GF-D8 (cell line): ENCODE measurements at places on chromosomes 12 and 14.
A peak's percentile ranks its signal among the peaks of the same experiment; 100 is the strongest.

- DNase-seq: no peak
Observed at GRCh38 chr14:59215757-59216156, 27.3 kb downstream of the DAAM1 start.

- no peak for DNase-seq
Observed at GRCh38 chr14:39956372-39956771, 524.1 kb upstream of the FBXO33 start.

- no peak for DNase-seq
Observed at GRCh38 chr12:40253936-40254335, 29.1 kb downstream of the LRRK2 start.

DNA sequence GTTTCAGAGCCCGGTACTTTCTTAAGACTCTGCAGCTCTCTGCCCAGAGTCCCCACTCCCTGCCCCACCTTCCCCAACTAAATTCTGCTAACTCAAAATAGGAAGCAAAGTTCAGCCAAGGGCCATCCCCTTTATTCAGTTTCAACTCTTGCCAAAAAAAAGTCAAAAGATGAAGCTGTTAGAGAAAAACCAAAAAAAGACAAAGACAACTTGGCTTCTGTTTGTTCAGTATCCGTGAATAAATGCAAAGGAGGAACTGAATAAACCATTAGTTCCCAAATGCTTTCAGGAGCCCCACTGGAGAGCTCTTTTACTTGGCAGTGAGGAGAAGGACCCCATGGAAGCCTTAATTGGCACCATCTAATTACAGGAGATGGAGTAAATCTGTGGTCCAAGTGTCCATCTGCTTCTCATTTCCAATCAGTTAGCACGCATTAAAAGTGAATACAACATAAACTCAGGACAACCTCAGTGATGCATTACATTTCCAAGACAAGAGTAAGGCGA lies 155.4 kb upstream of the GZMB start:
- DNase-seq: no peak

- DNase-seq: peak; percentile 14
Observed at GRCh38 chr14:59310633-59311032, 122.2 kb downstream of the DAAM1 start.

DNA sequence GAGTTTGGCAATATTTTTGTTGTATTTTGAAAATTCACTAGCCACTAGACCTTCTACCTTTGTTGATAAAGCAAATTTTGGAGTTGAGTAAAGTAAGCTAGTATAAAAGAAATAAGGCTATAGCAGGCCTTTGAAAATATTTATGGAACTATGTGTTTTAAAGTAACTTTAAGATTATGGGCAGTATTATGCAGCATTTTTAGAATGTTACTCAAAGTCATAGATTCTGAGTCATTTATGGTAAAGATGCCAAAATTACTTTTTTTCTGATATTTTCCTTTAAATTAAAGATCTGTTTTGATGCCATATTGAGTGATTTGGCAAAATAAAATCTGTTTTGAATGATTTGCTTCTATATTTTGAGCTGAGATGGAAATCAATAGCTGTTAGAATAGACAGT lies 57.2 kb downstream of the SYNE2 start:
- no peak for DNase-seq
